ENCODE measurements at places on chromosomes 2 and 18.

DNA sequence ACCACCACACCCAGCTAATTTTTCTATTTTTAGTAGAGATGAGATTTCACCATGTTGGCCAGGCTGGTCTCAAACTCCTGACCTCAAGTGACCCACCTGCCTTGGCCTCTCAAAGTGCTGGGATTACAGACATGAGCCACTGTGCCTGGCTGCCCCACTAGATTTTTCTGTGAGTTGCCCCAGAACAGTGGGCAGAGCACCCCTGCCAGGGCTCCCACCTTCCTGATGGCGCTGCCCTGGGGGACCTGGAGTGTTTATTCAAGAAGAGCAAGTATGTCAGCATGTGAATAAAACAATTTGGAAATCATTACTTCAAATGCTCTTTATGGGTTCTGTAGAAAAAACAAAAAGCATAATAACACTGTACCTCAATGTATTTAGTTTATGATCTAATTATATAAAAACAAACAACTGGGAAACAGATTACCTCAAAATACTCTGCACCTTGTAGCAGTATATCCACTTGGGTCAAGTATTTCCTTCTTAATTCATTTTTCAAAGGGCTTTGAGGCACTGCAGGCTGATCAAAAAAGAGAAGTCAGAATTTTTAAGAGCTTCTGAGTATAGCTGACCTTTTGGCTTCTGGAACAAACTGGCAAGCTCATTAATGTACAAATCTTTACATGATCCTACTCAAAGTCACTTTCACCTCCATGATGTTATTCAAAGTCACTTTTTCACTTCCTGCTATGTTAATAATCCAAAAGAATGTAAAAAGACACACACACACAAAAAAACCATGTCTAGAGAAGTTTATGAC lies 8.9 kb downstream of the HJURP start:
- DNase-seq: no peak

GRCh38 chr18:69949538-69949936 lies 1.9 kb upstream of the CD226 start:
- no peak for DNase-seq

- no peak for DNase-seq
Measured at GRCh38 chr18:13271302-13271911, 52.8 kb downstream of the LDLRAD4 start.

- no peak for DNase-seq
Measured at GRCh38 chr2:102743259-102743658, 18.6 kb upstream of the TMEM182 start.

DNA sequence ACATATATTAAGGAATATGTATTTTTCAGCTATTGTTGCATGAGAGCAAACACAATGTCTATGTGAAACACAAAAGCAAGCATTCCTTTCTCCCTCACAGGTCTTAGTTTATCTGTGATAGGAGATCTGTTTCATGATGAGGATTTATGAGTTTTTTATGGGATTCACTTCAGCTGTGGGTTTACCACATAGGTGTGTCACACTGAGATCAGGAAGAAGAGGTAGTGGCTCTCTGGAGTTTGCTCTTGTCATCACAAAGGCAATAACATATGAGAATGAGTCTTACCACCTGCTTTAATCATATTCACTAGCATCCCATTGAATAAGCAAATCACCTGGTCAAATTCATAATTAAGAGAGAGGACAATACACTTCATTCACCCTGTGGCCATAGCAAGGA lies 960.3 kb upstream of the SLC39A10 start:
- DNase-seq: no peak

DNA sequence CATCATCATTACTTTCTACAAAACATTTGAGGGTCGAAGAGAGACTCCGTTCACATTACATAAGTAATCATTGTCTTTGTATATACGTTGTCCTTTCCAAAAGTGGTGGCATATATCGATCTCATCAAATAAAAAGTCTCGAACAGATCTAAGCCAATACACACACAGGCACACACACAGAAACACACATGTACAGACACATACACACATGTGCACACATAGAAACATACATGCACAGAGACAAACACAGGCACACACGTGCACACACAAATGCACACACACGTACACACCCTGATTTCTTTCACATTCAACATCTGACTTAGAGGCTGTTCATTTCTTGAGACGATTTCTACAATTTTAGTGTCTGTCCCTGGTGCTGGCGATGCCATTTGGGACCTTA lies 17.5 kb upstream of the ALKAL2 start:
- DNase-seq: no peak

- DNase-seq: no peak
Measured at GRCh38 chr2:119409506-119409905, 22.1 kb upstream of the TMEM37 start.

- no peak for DNase-seq
Measured at GRCh38 chr2:158544998-158545397, 88.2 kb downstream of the PKP4 start.

GRCh38 chr2:12076810-12077209 lies 330.4 kb downstream of the LPIN1 start:
- no peak for DNase-seq

DNA sequence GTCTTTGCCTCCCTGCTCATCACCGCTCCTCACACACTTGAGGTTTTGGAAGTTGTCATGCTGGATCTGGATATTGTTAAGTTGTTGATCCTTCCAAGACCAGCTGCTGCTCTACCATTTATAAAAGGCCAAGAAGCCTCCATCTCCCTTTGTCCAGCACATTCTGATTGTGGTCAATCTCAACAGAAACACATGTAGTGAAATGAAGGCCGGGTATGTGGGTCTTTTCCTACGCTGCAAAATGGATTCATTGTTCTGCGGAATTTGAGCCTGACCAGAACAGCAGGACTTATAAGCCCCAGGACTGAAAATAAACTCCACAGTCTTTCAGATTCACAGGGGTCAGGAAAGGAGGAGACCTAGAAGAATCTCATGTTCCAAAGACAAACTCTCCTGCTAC lies 238.4 kb downstream of the CMPK2 start:
- DNase-seq: no peak

DNA sequence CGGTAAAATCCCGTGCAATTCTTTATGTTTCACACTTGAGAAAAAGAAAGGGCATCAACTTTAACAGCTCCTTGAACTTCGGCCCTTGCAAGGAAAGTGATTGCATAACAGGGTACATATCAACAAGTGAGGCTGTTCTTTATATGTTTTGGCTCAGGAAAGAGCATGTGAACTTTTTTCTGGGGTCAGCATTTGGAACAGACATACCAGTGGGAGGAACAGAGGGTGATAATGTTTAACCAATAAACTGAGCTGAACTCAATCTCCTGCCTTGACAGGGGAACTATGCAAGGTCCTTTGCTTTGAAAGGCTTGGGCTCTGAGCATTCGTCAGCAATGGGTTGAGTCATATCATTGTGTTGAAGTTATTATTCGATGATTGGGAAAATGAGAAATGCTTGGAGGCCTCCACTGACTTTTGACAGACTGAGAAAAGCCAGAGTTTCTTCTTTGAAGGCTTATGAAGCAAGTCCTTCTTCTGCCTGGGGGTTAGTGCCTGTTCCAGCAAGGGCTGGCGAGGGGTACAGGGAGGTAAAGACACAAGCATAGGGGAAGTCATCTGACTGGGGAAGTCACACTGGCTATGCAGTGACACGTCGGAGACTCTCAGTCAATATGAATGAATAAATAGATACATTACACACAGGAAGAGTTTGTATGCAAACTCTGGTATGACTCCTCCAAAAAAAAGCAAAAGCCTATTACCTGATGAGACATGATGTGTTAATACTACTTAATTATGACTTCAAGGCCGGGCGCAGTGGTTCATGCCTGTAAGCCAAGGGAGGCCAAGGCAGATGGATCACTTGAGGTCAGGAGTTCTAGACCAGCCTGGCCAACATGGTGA lies 57.2 kb downstream of the CYB5A start:
- no peak for DNase-seq

DNA sequence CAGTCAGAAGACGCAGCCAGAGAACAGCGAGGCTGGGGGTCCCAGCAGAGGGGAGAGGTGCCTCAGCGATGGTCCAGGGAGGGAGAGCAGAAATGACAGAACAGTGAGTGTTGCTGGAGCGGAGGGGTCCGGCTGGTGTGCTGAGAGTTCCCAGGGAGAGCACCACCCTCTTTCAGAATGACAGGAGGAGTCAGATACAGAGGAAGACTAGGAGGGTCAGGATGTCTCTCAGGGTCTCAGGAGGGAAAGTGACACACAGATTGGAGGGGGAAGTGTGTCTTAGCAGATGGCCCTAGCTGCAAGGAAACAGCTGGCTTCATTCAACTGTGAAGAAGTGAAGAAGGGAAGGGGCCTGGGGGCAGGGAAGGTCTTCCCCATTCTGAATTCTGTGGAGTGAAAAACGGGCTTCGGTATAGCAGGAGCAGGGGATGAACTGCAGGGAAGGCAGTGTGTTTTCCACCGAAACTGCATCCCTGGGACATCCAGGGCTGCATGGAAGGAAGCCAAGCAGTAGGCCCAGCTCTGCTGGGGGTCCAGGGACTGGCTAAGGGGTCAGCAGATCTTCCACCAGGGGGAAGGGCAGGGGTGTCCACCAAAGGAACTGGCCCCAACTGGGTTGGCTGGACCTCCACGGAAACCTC lies 90.0 kb upstream of the OTOS start:
- no peak for DNase-seq

- no peak for DNase-seq
Measured at GRCh38 chr2:215914054-215914776, 99.1 kb downstream of the MREG start.

- DNase-seq: no peak
Measured at GRCh38 chr2:224954980-224955379, 87.3 kb downstream of the DOCK10 start.
